ENCODE measurements at places on chromosomes 11 and 22. TPM values are rescaled to one million over a fixed set of nuclear protein-coding genes. Genes with fewer than 3 reads are reported as not detected.

TMPRSS13 gene
- 0.50 TPM for polyA plus RNA-seq

MMP8 gene
- polyA plus RNA-seq: not detected

ACTN3 gene
- polyA plus RNA-seq: 0.67 TPM

OR8B4 gene
- not detected for polyA plus RNA-seq

DDIAS gene
- polyA plus RNA-seq: 7.1 TPM

PATE4 gene
- polyA plus RNA-seq: 0.31 TPM

GRCh38 chr11:88807349-88807748 lies 258.4 kb downstream of the GRM5 start:
- DNase-seq: no peak

DNA sequence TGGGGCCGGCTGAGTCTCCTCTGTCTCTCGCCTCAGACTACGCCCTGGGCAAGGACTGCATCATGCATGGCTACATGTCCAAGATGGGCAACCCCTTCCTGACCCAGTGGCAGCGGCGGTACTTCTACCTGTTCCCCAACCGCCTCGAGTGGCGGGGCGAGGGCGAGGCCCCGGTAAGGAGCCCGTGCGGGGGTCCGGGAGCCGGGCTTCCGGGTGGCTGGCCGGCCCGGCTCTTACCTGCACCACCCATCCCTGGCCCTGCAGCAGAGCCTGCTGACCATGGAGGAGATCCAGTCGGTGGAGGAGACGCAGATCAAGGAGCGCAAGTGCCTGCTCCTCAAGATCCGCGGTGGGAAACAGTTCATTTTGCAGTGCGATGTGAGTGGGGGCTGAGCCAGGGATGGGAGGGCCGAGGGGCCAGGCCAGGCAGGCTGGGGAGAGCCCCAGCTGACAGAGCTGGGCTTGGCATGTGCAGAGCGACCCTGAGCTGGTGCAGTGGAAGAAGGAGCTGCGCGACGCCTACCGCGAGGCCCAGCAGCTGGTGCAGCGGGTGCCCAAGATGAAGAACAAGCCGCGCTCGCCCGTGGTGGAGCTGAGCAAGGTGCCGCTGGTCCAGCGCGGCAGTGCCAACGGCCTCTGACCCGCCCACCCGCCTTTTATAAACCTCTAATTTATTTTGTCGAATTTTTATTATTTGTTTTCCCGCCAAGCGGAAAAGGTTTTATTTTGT lies 4.1 kb upstream of the ANKRD13D start:
- no peak for DNase-seq

DNA sequence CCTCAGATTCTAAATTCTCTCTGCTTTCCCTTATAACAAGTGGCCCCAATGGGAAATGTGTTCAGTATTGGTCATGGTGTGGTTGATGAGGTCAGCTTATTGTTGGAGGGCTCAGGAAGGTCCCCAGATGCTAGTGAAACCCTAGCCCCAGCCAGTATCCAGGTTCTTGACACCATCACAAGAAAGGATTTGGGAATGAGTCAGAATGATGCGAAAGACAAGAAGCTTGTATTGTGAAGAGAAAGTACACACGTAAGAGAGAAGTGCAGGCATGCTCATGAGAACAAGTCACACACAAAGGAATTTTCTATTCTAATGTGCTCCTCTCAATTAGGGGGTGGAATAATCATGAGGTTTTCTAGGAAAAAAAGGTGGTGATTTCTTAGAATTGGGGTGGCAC lies 34.9 kb upstream of the TRPC6 start:
- no peak for DNase-seq

- no peak for DNase-seq
Measured at GRCh38 chr11:12461516-12461915, 84.1 kb downstream of the PARVA start.

DNA sequence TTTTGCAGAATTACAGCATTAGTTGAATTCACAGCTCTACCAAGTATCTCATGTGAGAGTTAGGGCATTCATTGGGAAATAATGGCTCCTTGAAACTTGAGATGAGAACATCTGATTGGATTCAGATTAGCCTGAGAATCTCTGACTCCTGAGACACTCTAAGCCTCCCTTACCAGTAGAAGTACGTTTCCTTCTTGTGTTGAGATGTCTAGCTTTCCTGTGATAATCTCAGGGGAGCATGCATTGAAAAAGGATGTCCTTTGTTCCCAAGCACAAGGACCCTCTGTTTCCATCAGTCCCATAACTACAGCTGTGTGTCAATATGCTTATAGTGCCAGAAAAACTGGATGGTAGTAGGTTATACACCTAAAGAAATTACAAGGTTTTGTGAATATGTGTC lies 35.2 kb upstream of the RDX start:
- DNase-seq: no peak

GRCh38 chr11:114617157-114618124 lies 21.9 kb upstream of the NXPE4 start:
- no peak for DNase-seq

DNA sequence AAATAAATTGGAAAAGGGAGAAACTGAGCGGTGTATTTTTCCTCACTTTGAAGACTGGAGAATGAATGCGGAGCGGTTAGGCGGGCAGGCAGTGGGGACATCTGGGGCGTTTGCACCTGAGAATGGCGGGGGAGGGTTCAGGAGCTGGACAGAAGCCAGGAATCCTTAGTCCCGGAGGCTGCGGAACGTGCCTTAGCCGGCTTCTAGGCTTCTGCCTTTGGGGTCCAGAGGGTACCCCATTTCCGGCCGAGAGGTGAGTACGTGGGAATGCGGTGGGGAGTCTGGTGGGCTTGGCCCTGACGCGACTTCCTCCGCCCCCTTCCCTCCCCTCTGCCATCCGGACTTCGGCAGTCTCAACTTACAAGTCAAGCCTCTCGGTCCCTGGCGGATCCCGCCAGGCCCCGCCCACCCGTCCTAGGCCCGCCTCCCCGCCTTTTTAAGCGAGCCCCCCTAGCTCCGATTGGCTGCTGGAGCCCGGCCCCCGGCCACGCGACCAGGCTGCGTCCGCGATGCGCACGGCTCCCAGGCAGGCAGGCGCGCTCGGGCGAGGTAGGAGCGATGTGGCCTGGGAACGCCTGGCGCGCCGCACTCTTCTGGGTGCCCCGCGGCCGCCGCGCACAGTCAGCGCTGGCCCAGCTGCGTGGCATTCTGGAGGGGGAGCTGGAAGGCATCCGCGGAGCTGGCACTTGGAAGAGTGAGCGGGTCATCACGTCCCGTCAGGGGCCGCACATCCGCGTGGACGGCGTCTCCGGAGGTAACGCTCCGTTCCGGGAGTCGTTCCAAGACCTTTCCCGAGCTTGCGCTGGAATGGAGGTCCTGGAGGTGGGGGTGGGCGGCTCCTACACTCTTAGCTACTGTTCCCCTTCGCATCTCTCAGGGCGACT lies at the start of gene GCAT:
Gene GCAT (plus strand): TSS at position 525 of the 884 bp plus-strand sequence. CDS start 34 bp downstream, at position 559.
- peak; percentile 96 for DNase-seq

GRCh38 chr11:103851166-103851651 lies 185.2 kb upstream of the DDI1 start:
- peak; percentile 27 for DNase-seq

DNA sequence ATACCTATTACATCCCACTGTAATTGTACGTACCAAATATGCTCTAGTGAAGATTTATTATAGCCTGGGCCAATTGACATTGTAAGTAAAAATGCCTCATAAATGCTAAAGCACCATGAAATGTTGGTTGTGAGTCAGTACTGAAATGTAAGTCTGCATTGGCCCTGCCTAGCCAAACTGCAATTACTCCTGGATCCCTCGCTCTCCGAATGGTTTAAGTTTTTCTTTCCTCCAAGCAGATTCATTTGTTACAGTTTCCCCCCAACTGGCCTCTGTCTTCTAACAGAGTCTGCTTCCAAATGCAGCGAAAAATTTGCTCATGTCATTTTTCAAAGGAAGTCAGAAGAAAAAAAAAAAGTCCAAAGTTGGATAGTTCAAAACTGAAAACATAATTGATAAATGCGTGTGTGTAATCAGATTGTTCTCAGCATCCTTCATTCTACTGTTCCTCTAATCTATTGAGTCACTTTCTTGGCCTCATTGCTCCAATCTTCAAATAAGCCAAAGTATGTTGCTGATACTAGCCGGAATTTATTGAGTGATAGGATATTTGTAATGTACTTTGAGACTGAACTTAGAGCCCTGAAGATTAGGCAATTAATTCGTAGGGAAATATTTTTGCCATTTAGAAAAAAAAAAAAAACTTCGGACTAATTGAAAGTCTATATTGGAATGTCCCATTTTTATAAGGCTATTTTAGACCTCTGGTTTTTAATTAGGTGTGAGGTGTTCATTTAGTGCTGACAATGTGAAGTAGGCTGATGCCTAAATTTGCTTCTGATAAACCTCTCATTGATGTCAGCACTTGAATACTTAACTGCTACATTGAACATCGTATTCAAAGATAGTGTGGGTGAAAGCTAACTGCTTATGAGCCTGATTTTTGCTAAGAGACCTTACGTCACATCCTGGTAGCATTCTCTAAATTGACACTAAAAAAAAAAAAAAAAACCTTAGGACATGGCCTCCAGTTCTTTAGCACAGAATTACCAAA lies 93.4 kb downstream of the WT1 start:
- DNase-seq: no peak

DNA sequence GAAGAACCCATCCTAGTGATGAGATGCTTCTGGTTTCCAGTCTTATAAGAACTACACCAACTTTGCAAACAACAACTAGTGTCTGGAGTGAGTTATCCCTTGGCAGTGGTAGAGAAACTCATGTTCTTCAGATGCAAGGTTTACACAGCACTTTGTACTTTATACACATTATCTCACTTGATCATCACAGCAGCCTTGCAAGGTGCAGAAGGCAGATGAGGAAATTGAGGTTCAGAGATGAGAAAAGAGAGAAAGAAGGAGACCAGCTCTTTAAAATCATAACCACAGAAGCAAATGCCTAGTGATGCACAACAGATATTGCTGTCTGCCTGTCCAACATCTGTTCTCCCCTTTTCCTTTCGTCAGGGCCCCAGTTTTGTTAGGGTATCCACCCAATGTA lies 16.7 kb upstream of the CD44 start:
- DNase-seq: no peak

DNA sequence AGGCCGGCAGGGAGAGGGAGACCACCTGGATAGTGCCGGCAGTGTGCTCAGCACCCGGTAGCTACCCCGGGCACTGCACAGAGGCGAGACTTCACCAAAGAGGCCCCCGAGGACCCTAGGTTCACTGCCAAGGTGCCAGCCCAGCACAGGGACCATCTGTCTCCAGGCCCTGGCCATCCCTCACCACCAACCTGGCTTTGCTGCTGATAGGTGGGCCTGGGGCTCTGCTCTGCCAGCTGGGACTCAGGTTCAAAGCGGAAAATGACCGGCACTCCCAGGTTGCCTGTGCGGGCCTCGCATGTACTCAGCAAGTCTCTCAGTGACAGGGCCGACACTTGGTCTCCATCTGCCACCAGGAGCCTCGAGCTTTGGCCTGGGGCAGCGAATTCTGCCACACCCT lies 812.2 kb downstream of the BRD1 start:
- DNase-seq: no peak

DNA sequence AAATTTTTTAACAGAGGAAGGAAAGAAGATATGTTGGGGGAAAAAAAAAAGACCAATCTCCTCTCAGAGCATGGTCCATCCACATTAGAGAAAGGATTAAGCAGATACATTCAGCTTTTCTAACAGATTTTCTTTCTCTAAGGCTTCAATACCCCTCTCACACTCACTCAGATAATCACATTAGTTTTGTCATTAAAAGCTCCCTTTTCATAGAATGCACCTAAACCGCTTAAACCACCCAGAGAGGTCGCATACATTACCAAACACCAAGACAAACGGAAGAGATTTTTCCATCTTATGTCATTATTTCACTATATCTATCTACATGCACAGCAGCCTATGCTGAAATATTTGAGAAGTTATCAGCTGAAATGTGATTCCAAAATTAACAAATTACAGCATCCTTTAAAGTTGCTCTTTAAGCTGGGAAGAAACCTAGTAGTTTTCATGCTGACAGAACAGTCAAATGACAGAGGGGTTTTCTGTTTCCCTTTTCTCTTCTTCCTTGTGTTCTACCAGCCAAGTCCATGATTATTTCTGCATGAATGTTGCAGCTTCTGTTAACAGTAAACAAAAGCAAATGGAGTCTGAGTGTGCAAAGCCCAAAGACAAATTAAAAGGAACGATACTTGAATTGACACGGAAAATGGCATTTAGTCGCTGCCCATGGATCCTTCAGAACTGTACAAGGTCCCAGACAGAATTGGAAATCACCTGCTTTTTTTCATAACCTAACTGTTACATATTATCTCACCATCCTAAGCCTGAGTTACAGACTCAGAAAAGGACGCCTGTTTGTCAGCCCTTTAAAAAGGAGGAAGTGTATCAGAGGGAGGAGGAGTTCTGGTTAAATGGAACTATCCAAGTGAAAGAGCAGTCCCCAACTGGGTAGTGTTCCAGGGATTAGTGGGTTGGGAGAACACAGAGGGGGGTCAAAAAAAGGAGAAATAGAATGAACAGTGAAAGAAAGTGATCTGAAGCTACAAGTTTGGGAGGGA lies 54.6 kb downstream of the PRCP start:
- no peak for DNase-seq

DNA sequence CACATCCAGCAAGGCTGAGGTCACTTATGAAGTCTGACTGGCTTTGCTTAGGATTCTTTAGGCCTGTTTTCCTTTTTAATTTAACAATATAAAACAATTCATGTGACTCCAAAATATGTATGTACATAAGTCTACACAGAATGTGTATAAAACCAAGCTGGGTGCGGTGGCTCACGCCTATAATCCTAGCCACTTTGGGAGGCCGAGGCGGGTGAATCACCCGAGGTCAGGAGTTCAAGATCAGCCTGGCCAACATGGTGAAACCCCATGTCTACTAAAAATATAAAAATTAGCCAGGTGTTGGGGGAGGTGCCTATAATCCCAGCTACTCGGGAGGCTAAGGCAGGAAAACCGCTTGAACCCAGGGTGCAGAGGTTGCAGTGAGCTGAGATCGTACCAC lies 83.1 kb downstream of the SHANK2 start:
- DNase-seq: no peak

DNA sequence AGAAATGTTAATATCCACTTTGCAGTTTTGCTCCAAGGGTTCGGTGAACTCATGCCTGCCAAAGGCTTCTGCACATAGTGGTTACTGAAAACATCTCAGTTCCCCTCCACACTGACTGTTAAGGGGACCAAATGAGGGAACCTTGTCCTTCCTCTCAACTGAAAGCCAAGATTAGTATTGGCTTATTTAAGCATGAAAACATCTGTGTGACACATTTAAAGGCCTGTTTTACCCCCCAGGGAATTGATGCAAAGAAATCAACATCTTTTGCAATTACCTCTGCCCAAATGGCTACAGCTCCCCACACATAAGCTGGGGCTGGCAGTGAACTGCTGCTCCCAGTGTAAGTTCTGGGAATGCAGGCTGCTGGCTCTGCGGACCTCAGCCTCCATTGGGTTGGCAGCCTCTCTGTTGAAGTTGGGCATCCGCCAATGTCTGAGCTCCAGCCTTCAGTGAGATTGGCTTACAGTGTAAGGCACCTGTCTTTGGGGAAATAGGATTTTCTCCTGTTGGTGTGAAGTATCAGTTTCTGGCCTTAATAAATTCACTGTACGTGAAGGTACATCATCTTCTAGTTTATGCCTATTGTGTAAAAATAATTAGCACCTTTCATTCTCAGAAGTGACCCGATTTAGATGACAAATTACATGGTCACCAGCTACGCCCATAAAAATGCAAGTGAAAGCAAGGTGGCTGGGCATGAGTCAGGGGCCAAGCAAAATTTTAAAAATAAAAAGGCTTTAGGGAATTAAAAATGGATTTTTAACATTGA lies 213.4 kb upstream of the SYN3 start:
- no peak for DNase-seq
